Neuronal stem cell (in vitro differentiated cells): ENCODE measurements at places on chromosomes 6 and 20.
A peak's percentile ranks its signal among the peaks of the same experiment; 100 is the strongest.

DNA sequence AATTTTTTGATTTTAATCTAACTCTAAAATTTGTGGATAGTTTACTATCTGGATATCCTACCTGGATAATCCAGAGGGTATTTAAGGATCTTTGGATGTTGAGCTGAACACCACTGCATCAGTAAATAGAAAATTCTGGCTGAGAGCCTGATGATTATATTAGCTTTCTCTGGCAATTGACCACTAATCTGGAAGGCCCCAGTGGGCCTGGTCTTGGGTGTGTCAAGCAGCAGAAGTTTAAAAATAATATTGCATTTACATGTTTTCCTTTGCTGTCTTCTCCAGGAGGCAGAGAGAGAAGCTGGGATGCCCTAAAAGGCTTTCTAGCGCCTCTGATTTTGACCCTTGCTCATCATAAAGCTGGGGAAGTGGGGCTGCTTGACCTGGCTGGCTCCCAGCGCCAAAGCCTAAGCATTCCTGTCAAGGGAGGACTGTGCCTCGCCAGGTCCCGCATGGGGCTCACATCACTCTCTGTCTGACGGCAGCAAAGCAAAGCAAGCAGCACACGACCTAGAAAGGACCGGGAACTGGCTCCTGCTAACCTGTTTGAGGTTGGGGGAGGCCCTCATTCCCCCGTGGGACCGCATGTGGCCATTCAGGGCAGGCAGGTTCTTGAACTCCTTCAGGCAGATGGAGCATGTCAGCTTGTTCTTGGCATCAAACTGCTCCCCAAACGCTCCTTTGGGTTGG is 46.6 kb upstream of the MRPS10 start:
- DNase-seq, result no peak

DNA sequence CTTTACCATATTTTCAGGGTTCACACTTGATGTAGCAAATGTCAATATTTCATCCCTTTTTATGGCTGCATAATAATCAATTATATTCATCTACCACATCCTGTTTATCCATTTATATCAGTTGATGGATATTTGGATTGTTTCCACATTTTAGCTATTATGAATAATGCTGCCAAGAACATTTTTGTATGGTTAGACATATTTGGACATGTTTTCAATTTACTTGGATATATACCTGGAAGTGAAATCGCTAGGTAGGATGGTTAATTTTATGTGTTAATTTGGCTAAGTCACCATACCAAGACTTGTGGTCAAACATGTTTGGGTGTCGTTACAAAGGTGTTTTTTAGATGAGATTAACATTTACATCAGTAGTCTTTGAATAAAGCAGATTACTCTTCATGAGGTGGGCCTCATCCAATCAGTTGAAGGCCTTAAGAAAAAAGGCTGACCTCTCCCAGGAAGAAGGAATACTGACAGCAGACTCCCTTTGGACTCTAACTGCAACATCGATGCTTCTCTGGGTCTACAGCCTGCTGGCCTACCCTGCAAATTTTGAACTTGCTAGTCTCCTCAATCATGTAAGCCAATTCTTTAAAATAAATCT is 196.5 kb downstream of the BACH2 start:
- DNase-seq, result no peak

GRCh38 chr6:143529095-143529494 is 17.6 kb upstream of the FUCA2 start:
- no peak for DNase-seq

GRCh38 chr6:157718503-157719187 is 104.4 kb upstream of the SNX9 start:
- DNase-seq, result no peak

GRCh38 chr20:11895861-11896387 is 21.8 kb upstream of the BTBD3 start:
- no peak for DNase-seq

DNA sequence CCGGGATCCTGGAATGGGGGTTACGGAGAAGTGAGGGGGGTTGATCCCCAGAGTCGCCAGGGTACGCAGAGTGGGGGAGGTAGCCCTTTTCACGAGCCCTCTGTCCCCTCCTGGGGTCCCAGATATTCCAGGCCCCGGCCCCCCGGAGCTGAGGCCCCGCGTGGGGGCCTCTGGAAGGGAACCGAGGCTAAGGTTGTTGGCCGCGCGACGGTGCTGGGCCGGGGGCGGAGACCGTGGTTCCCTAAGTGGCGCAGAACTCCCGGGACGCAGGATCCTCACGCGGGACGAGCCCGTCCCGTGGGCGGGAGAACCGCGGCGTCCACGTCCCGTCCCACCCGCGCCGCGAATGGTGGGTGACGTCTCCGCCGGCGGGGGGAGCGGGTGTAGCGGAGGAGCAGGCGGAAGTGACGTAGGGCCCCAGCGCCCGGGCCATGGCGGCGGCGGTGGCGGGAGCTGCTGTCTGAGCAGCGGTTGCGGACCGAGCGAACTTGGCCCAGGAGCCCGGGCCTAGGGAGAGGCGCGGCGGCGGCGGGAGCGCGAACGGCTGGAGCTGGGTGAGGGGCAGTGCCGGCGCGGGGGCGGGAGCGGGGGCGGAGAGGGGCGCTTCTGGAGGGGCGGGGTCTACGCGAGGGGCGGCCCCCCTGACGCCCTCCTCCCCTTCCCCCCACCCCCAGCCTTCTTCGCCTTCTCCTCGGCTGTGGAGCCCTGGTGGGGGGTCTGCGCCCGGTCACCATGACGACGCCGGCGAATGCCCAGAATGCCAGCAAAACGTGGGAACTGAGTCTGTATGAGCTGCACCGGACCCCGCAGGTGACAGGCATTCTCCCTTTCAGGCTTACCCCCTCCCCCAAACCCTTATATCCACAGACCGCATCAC is at the start of gene RING1:
RING1 (plus strand) TSS at position 410 of the 877 bp plus-strand sequence; CDS start at position 733, 323 bp downstream.
- DNase-seq, result peak; percentile 78

DNA sequence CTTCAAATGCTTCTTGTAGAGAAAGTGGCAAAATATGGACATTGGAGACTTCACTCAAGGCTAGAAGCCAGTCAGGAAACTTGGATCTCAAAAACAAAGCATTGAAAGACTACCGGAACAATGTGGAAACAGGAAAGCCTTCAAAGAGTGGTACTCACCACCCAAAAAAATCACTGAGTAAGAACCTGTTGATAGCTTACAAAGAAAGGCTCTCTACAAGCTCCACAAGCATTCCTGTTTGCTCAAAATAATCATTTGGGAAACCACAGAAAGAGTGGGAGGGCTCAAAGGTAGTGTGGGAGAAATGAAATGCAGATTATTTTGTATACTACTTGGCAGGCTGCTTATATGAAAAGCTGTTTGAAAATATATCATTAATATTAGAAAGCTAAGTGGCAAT is 9.5 kb upstream of the DST start:
- DNase-seq, result no peak

GRCh38 chr6:112061605-112062004 is 7.7 kb downstream of the CCN6 start:
- DNase-seq, result no peak

GRCh38 chr6:137165375-137166246 is 7.8 kb downstream of the IL22RA2 start:
- no peak for DNase-seq

DNA sequence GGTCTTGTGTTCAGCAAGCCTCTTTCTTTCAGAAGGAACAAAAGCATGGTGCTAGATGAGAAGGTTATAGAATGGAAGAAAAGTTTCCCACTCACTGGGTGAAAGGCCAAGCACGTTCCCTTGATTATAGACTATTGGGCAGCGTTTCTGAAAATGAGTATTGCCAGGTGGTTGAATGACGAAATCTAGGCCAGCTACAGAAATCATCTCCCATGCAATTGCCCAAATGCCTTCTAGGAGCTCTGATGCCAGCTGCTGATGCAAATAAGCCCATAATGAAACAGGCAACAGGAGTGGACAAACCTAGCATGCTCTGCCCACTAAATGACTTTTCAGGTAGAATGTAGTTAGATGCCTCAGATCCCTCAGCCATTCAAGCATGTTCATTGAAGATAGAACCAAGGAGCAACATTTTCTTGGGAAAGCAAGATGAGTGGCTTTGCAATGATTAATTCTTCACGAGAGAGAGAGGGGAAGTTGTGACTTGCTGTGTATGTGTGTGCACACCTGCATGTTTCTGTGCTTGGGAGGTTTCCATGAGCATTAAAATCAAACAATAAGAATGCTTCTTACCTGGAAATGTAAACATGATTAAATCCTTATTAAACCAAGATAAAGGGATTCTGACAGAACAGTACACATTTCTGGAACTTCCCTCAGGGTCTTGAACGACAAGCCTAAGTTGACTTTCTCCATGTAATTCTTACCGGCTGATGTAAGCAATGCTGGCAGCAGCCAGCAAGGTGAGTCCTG is 43.6 kb downstream of the ADTRP start:
- DNase-seq, result no peak

GRCh38 chr6:122839472-122839871 is 50.4 kb downstream of the SMPDL3A start:
- DNase-seq, result peak; percentile 66

- DNase-seq, result no peak
Measured at GRCh38 chr6:113394216-113394615, 462.9 kb upstream of the MARCKS start.

DNA sequence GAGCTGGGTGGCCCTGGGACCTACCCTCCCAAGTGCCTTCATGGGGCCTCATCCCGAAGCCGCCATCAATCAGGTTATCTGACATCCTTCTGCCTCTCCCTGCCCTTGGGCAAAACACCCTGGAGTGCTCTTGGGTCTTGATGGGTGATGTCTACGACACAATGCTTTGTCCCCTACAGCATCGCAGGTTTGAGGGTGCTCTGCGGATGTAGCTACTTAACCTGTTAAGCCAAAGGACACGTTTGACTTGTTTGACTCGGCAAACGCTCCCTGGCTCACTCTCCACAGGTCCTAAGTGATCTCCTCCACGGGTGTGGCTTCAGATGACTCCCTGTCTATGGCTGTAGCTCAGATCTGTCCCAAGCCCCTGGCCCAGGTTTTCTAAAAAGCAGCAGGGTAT is 35.6 kb downstream of the TBC1D7 start:
- no peak for DNase-seq

DNA sequence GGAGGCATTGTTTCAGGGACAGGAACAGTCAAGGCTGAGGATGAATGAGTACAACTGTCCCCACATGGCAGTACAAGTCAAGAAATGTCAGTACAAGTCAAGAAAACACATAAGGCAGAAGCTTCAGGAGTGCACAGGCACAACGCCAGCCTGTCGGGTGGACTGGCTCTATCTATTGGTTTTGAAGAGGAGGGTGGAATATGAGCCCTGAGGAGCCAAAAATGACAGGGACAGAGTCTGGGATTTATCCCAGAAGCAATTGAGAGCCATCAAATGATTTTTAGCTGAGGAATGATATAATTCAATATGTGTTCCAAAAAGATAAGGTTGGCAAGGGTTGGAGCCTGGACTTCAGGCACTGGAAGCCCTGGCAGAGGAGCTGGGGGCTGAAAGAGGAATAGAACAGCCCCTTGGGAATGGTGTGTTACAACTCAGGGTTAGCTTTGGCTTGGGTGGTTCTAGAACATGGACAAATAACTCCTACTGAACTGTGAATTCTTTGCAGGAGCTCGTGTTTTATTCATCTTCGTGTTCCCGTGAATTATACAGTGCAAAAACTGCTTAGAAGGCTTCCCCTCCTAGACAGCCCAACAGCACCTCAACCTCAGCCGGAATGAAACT is 425.7 kb upstream of the ARID1B start:
- DNase-seq, result no peak

DNA sequence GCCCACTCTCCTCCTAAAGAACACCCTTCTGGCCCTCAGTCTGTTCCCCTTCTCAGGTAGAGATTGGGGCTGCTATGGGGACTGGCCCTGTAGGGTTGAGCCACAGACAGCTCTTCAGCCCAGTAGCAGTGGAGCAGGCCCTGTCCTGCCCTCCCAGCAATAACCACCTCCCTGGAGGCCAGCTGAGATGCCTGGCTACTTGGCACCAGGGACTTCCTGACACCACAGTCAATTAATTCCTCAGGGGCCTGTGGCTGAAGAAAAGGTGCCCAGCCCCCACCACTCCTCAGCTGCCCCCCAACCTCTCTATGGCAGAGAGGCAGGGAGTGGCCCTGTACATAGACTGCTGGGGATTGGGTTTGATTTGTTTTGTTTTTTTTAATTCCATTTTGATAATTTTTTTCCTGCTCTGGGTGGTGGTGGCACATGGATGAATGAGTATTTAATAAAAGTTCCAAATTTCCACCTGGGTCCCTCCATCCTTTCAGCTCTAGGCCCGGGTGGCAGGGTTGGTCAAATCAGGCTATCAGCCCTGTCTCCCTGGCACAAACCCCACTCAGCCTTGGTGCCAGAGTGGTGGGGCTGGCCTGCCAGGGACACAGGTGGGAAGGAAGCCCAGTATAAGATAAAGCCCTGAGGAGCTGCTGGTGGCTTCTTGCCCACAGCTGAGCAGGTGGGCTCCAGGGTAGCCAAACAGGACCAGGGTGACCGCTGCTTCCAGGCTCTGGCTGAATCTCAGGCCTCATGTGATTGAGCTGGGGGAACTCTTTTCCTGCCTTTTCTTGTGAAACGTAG is 1.9 kb upstream of the DEF6 start:
- DNase-seq, result no peak

GRCh38 chr20:4322499-4322898 is 307.1 kb upstream of the RNF24 start:
- DNase-seq, result no peak

DNA sequence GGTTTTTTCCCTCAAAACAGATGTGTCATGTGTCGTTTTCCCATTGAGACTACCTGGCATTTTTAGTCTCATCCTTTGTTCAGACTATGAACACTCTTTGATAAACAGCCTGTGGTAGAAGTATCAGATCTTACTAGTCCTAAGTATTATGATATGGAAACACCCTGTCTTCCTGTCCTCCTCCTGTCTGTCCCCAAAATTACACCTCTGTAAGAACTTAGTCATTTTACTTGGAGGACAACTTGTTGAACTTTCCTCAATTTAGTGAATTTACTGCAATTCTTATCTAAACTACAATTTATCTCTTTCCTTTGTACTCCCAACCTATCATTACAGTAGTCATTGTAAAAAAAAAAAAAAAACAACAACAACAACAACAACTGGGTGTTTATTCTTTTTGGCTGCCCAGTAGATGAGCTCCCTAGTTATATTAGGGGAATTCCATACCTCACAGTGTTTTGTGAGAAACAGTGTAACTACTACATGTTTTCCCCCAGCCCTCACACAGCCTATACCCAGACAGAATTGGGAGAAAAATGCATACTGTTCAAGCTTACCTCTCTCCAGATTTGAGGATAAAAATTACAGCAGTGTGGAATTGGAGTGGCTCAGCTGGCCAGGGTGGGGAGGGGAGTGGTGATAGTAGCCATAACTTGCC is 18.5 kb upstream of the ERVFRD-1 start:
- no peak for DNase-seq
